NCI-H187 treated with DMSO at 0.1 percent for 48 hours (cell line): ENCODE measurements at places on chromosomes 7 and 10.

DNA sequence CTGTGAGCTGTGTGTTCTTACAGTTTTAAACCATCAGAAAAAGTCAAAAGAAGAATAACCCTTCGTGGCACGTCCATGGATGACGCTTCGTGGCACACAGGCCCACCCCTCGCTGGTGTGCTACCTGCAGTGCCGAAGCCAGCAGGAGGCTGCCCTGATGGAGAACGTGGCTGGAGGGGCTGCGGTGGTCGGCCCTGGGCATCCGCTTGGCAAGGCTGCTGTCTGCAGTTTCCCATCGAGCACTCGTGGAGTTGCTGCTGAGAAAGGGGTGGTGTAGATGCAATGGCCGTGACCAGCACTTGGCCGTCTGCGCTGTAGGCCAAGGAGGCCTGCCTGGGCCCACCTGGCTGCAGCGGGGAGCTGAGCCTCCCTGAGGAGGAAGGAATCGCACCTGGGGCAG is 3.2 kb upstream of the ADGRA1 start:
- DNase-seq: no peak

DNA sequence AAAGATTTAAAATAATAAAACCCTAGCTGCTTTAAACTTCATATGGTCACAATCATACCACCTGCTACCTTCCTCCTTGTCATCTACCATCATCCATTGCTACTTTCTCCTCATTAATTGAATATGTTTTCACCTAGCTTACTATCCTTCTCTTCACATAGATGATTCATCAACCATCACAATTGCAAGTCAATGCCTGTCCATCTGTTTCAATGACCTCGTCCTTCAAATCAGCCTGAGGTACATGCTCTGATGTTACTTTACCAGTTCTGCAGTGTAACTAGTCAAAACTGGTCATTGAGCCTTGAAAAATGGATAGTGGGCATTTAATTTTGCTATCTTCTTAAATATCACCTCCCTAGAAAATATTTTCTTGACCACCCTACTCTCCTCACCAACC is 164.7 kb downstream of the SEMA3E start:
- no peak for DNase-seq

DNA sequence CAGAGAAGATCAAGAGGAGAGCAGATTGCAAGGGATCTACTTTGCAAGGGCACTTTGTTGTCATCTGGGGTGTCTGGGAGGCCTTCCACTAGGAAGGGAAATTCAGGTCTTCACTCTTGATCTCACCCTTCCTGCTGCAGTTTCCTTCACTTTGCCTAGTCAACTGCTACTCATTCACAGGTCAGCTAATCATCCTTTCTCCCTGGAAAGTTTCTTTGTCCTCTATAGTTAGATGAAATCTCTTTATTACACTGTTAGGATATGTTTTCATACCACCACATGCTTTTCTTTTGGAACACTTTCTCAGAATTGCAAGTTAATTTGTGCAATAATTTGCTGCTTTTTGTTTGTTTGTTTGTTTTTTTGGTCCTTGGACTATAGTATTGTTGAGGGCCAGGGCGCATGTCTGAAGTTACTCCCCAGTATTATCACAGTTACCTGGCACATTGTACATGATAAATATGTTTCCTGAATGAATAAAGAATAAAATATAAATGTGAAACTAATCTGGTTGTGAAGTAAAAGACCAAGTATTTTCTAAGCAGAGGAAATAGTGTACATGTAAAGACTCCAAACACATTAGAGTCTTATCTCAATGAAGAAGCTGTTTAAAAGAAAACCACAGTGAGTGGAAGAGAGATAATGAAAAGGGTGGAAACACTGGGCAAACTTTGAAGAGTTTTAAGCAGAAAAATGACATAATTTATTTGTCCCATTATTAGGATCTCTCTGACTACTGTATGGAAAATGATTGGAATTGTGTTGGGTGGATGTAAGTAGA is 139.9 kb upstream of the DGKB start:
- no peak for DNase-seq

DNA sequence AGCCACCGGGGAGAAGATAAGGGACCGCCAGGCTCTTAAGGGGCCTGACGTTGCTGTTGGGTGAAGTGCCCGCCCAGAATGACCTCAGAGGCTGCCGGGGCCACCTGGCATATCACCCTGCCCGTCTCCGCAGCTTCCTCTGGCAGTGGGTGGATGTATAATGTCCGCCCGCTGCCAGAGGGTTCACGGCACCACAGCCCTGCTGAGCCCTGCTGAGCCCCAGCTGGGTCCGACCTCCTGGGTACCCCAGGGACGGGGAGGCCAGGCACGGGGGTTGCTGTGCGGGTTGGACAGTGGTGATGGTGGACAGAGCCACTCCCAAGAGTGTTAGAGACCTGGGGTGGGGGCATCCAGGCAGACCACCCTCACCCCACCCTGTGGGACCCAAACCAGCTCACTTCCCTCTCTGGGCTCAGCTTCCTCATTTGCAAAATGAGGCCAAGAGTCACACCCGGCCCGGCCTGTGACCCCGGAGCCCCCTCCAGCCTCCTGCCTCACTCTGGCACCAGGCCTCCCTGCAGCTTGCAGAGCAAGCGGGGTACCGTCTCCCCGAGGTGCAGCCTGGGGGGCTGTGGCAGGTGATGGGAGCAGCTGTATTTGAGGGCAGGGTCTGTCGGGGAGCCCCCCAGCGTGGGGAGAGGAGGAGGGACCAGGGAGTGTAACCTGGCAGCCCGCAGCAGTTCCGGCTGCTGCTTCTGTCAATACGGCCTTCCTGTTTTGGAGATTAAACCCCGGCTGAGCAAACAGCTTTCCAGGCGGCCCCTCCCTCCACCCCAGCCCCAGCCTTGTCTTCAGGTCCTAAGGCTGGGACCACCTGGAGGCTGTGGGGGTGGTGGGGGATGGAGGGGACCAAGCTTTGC is 8.4 kb upstream of the LFNG start:
- DNase-seq: no peak

- no peak for DNase-seq
Observed at GRCh38 chr7:132138817-132139216, 437.5 kb downstream of the PLXNA4 start.

DNA sequence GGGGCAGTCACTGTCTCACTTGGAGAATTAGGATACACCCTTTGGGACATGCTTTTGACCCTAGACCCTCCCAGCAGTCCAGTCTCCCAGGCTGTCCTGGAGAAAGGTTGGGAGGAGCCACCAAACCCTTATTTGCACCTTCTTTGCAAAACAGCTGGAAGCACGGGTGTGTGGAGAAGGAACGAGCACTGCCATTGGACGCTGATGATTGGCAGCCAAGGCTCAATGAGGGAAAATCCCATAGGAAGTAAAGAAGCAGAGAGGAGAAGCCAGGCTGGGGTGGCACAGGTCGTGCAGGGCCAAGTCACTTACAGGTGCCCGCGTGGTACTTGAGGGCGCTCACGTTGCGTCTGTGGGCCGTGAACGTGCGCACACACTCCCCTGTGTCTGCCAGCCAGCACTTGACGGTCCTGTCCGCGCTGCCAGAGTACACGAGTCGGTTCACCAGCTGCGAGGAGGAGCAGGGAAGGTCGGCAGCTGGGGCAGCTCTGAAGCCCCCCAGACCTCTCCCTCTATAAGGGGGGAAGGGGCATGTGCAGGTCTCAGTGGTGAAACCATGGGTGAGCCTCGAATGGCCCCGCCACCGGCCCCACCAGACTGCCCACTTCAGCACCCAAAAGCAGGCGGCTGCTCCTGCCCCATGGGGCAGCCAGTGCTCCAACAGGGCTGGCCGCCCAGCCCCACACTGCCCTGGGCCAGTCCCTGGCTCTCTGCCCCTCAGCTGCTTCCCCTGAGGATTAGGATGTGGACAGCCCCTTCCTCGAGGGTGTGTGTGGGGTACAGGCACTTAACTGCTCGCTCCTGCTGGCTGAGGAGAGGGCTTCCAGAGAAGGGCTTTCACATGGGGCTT is 24.8 kb downstream of the WDR86 start:
- DNase-seq: no peak

- DNase-seq: no peak
Observed at GRCh38 chr7:94313926-94314325, 80.8 kb upstream of the COL1A2 start.

GRCh38 chr7:137539111-137539715 is 195.7 kb upstream of the PTN start:
- no peak for DNase-seq

DNA sequence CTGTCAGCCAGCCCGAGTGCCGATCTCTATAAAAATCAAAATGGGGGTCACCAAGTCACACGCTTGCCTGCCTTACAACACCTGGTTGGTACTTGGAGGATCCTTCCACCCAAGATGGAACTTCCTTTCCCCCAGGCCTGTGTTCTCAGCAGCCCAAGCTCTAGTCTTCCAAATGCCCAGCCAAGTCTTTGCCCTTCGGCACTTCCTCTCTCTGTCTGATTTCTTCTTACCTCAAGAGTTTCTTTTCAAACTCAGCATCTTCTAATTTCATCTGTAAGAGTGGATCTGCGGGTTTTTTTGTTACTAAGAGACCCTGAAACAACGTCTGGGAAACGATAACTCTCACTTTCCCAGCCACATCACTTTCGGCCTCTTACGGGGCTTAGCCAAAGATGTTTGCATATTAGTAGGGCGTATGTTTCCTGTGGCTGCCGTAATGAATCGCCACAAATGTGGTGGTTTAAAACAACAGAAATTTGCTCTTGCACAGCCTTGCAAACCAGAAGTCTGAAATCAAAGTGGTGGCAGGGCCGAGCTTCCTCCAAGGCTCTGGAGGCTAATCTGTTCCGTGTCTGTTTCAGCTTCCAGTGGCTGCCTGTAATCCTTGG is 219.9 kb downstream of the TCF7L2 start:
- no peak for DNase-seq

DNA sequence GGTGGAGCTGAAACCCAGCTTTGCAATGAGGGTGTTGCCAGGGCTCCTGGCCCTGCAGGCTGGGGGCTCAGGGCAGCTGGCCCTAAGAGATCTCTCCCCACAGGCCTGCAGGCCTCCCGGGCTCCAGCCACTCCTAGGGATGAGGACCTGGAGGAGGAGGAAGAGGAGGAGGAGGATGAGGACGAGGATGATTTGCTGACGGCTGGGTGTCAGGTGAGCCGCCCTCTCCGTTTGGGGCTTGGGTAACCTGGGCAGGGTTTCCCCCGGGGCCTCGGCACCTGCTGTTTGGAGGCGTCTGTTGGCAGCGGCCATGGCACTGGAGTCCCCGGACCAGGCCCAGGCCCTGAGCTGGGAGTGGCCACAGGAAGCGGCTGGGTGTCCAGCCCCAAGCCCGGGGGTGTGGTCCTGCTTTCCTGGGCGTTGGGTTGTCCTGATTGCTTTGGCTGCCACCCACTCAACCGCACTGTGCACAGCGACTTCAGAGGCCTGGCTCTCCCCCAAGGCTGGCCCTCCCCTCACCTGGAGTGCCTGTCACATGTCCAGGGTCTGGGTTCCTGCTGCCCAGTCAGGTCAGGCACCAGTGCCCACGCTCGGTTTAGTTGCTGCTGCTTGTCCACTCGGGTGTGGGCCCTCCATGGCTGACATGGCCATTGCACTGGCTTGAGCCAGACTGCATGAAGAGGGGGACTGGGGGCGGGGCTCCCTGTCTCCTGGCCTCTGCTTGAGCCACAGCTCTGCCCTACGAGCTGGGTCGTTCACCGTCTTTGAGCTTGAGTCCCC is 5.9 kb downstream of the ZNF316 start:
- no peak for DNase-seq

DNA sequence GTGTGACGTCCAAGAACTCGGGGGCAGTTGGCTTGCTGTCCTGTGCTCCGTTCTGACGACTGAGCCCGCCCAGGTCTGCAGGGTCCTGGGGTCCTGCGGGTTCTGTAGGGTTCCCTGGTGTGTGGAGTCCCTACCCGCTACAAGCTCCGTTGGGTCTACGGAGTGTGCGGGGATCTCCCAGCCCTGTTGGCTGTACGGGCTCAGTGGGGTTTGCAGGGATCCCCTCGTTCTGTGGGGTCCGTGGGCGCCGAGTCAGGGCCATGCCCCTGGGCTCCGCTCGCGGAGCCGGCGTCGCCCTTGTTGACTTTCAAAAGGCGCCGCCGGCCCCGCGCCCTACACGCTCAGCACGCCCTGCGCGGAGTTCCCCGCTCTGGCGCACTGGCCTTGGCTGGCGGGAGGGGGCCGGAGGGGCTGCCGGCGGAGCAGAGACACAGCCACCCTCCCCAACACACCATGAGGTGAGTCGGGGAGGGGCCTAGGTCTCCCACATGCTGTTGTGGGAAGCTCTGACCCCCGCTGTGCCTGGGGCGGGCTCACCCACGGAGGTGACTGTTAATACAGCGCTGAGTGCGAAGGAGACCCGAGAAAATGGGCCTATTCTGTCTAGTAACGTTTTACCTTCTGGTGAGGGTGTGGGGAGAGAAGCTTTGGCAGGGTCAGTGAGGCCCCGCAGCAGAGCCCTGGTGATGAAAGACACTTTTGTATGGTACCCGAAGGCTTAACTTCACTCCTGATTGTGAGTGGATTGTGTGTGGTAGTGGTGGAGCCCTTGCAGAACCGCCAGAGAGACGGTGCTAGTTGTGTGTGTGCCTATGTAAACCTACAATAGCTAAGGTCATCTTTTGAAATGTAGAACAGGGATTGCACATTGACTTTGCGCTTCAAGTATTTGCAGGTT is 8.1 kb downstream of the TASOR2 start:
- no peak for DNase-seq

GRCh38 chr10:110176141-110177030 is 31.0 kb upstream of the MXI1 start:
- DNase-seq: no peak

DNA sequence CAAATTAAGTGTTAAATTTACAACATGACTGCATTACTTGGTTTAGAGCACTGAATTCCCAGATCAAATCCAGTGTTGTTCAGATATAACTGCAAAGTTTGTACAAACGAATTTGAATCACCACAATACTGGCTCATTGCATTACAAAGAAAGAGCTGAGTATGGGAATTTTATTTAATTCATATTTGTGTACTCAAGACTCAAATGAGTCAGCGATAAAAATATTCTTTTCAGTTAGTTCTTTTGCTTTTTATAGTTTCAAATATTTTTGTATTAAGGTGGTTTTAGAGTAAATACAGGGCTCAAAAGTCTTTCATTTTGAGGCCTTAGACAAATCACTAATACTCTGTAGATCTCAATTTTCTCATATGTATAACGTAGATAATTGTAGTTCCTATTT is 68.6 kb upstream of the LRGUK start:
- DNase-seq: no peak

GRCh38 chr10:27680691-27681605 is 64.7 kb downstream of the MKX start:
- DNase-seq: no peak

GRCh38 chr10:90306187-90306586 is 551.7 kb downstream of the HTR7 start:
- DNase-seq: no peak

DNA sequence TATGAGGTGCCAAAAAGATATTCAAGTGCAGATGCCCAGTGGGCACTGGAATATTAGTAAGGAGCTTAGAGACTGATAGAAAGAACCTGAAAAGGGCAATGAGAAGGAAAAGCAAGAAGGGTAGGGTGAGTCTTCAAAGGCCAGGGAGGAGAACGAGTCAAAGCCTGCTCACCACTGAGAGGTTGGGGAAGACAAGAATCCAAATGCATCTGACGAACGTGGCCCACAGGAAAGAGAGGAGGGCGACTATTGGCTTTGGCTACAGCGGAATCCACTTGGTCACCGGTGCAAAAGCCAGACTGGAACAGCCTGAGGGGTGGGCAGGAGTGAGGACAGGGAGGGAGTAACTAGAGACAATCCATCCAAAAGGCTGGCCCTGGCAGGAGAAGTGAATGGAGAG is 216.7 kb upstream of the KLF14 start:
- DNase-seq: no peak
